ENCODE measurements at places on chromosomes 7 and 10. TPM values are rescaled to one million over a fixed set of nuclear protein-coding genes. Genes with fewer than 3 reads are reported as not detected.

DNA sequence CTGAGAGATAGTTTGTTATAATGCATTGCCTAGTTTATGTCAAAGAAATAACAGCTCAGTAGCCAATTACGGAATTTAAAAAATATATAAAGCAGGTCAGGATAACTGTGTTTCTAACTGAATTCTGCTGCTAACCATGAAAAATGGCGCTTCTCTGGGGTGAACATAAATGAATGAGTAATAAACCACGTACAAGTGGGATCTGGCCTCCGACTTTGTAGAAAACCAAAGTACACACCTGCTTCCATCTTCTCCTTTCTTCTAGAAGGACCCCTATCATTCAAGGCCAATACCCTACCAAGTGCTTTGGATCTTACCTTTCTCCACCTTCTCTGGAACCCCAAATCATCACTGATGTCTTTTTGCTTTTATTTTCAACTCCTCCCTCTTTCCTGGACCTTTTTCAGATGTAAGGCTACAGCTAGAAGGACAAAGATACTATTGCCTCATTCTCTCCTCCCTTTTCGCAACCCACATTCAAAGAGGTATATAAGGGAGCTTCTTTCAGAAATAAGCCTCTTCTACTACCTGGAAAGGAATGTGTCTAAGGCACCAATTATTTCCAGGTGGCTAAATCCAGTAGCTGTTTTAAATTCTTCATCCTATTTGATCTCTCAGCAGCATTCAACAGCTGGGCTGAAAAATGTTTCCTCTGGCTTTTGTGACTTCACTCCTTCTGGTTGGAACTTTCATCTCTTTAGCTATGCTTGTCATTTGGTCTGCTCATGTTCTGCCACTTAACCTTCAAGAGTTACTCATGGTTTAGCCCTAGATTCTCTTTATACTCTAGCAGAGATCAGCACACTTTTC is 37.7 kb downstream of the NAMPT start:
- H3K36me3 ChIP-seq, result peaks cover 14% of the 10 kb centered on the region
- no peak overlapping the region for H3K4me3 ChIP-seq
- no peaks in the 10 kb centered on the region for H3K4me1 ChIP-seq
- H3K27ac ChIP-seq, result no peak overlapping the region

DNA sequence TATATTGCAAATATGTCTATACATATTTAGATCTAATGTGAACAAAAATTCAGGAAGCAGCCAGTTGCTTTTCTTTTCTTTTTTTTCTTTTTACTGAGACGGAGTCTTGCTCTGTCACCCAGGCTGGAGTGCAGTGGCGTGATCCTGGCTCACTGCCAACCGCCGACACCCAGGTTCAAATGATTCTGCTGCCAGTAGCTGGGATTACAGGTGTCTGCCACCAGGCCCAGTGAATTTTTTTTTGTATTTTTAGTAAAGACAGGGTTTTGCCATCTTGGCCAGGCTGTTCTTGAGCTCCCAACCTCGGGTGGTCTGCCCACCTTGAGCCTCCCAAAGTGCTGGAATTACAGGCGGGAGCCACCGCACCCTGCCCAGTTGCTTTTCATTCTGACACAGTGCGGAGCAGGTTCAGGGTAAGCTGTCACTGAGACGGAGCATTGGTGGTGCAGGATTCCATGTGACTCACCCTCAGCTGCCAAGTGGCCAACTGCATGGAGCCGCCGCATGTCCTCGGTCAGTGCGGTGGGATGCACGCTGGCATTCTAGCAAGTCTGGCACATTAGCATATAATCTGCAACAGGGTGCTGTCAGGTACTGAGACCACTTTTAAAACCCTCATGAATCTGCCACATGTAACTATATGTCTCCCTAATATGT is 362.7 kb downstream of the DNAJB6 start:
- DNase-seq, result no peak
- H3K36me3 ChIP-seq, result no peaks in the 10 kb centered on the region
- H3K27me3 ChIP-seq, result peaks cover 11% of the 10 kb centered on the region
- H3K4me1 ChIP-seq, result no peaks in the 10 kb centered on the region
- no peak overlapping the region for H3K4me3 ChIP-seq

DNA sequence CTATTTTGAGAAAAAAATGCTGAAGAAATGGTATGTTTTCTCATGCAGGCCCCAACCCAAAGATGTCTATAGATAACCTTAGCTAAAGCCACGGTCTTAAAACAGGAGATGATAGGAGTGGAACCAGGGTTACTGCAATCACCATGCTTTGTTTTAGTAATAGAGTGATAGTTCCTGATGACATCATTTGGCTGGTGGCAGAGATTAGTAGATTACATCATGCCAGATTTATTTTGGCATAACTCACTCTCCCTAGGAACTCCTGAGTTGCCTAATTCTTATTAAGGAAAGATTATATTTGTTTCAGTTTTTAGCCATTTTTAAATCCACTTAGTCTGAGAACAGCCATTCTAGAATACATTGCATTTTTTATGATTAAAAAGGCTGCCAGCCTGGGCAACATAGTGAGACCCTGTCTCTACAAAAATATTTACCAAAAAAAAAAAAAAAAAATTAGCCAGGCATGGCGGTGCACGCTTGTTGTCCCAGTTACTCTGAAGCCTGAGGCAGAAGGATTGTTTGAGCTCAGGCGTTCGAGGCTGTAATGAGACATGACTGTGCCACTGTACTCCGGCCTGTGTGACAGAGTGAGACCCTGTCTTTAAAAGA is 17.8 kb downstream of the ENO4 start:
- no peak overlapping the region for H3K27ac ChIP-seq
- H3K4me3 ChIP-seq, result no peak overlapping the region
- no peaks in the 10 kb centered on the region for H3K27me3 ChIP-seq
- H3K4me1 ChIP-seq, result no peaks in the 10 kb centered on the region
- no peak for DNase-seq
- H3K36me3 ChIP-seq, result no peaks in the 10 kb centered on the region

The NRG3 gene
- polyA plus RNA-seq, result 0.09 TPM

The ITGB8 gene
- polyA plus RNA-seq, result 2.6 TPM
